ENCODE measurements at places on chromosomes 4 and X.
A peak's percentile ranks its signal among the peaks of the same experiment; 100 is the strongest.

- no peak for DNase-seq
Measured at GRCh38 chr4:15568821-15569220, 86.3 kb downstream of the FBXL5 start.

GRCh38 chr4:159748834-159749444, 646.1 kb downstream of the RAPGEF2 start:
- no peak for DNase-seq

GRCh38 chrX:1500701-1501624, 36.0 kb downstream of the P2RY8 start:
- DNase-seq: peak; percentile 65

GRCh38 chr4:7661846-7662506, 227.2 kb upstream of the PSAPL1 start:
- DNase-seq: no peak

GRCh38 chr4:93337196-93337595, 491.4 kb upstream of the ATOH1 start:
- DNase-seq: no peak

- no peak for DNase-seq
Measured at GRCh38 chr4:83238393-83239248, 46.0 kb downstream of the COQ2 start.

DNA sequence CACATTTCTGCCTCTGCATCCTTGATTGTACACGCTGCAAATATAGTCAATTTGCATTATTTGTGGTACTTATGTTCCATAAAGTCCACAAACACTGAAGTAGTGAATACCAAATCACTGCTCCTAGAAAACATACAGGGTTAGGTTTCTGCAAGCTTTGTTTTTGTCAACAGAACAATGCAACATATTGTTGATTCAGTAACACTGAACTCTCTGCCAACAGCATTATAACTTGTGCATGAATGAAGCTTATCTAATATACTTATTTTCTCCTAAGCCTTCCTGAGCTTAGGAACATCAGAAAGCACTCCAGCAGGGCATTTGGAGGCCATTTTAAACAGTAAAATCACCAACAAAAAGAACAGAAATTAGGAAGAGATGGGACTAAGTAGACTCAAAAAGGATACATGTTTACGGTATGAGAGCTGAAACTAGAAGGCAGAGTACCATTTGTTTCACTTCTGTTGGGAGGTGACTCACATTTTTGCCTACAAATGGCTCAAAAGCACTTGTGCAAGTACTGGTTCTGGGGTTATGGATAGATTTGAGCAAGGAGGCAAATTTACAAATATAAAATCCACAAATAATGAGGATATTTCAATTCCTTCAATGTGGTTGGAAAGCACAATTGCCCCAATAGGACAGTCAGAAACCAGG, 14.1 kb downstream of the COX18 start:
- no peak for DNase-seq

- DNase-seq: no peak
Measured at GRCh38 chr4:185740471-185740873, 71.5 kb downstream of the SORBS2 start.

- no peak for DNase-seq
Measured at GRCh38 chr4:162699629-162700028, 467.1 kb downstream of the NAF1 start.

DNA sequence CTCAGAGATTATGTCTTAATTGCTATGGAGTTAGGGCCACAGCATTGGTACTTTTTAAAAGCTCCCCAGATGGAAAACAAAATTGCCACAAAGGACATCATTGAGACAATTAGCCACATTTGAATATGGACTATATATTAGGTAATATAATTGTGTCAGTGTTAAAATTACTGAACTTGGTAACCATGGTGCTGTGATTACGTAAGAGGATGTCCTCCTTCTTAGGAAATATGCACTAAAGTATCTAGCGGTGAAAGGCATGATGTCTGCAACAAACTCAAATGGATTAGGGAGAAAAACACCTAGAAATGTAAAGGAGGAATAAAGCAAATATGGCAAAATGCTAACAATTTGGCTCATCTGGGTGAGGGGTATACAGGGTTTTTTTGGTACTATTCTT, 89.9 kb upstream of the PAK3 start:
- no peak for DNase-seq

- no peak for DNase-seq
Measured at GRCh38 chr4:133982533-133983224, 218.9 kb downstream of the PABPC4L start.

- DNase-seq: peak; percentile 44
Measured at GRCh38 chr4:128812442-128813235, 3.1 kb downstream of the JADE1 start.

GRCh38 chr4:156762851-156763250, 208.7 kb downstream of the PDGFC start:
- no peak for DNase-seq

DNA sequence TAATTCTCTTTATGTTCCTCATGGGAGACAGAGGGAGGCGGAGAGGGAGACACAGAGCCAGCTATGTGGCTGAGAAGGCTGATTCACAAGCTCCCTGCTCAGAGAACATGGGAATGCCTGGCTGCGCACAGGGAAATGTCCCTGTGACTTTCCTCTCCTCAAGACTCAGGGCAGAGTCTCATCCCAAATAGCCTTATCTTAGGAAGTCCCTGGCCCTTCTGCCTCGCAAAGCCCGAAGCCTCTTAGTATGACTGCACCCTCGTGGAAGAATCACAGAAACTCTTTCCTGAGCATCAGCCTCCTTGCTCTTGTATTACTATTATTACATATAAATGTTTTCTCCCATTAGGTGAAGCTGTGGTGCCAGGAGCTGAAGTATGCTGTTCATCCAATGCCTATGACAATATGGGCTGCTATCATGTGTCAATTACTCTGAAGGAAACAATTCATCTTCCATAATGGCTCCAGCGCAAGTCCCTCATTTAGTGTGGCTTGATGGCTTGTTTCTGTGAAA, 230.5 kb downstream of the MGST2 start:
- no peak for DNase-seq

GRCh38 chr4:94171616-94172015, 36.0 kb upstream of the SMARCAD1 start:
- no peak for DNase-seq

DNA sequence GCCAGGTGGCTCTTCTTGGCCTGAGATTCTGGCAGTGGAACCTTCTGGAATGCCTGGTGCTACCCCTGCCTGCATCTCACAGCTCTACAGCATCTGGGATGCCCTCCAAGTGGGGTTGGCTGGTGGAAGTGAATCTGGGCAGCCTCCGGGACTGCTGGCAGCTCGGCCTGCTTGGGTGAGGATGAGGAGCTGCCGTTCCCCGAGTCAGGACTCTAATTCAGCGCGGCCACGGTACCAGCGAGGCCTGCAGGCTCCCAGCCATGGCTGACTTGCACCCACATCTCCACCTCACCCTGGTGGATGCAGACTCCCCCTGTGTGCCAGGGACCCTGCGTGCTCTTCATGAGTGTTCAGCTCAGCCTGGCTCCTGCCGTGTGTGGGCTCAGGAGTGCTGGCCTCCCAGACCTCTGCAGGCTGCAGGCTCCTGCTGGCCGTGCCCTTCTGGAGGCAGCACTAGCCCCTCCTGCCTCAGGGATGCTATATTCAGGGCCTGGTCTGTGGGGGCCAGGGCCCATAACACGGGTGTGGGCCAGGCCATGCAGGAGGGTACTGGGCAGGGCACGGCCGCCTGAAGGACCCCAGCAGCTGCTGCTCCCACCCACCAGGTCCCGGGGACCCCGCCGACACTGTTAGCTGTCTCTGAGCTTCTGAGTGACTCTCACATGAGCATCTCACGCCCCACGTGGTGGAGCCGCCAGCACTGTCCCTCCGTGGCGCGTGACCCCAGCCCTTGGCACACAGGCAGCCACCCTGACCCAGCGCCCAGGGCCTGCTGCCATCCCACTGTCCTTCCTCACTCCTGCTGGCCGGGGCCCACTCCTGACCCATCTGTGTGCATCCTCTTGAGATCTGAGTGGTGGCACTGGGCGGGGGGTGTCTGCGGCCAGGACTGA, 10.6 kb downstream of the UVSSA start:
- no peak for DNase-seq

- DNase-seq: no peak
Measured at GRCh38 chr4:39114436-39114835, 52.4 kb downstream of the KLHL5 start.

GRCh38 chr4:25795566-25796454, 67.0 kb downstream of the SEL1L3 start:
- DNase-seq: no peak

GRCh38 chr4:15451181-15451865, 18.4 kb upstream of the CC2D2A start:
- DNase-seq: no peak

DNA sequence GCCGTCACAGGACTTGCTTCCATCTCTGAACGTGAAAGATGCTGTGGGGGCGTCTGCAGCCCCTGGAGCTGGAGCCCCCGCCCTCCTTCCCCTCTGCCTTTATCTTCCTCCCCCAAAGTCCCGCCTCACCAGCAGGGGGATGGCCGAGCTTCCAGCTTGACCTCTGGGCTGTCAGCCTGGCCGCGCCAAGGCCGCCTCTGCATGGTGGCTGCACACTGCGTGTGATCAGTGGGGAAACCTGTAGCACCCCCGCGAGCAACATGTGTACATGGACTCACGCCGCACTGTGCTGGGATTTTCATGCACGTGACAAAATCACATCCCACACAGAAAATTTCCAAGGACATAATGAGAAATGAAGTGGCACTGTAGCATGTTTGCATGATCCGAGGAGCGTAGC, 26.5 kb upstream of the PSAPL1 start:
- no peak for DNase-seq

GRCh38 chr4:81802285-81802846, 330.7 kb upstream of the RASGEF1B start:
- DNase-seq: no peak

GRCh38 chr4:127000110-127000509, 632.6 kb upstream of the INTU start:
- DNase-seq: no peak

DNA sequence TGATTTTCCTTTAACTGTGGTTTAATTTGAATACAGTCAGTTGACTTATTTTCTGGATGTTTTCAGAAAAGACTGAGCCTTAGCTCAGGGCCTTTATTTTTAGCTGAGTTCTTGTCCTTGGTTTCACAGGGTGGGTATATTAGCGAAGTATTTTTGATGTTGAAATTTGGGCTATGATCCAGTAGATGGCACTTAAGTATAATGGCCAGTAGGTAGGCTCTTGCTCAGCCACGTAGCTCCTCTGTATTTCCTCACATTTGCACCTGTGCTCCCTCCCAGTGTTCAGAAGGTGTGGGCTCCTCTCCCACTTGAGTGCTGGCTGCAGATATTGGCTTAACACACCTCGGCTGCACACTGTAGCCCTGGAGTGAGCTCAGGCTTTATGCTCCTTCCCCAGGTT, 549.9 kb upstream of the AMOT start:
- DNase-seq: no peak

DNA sequence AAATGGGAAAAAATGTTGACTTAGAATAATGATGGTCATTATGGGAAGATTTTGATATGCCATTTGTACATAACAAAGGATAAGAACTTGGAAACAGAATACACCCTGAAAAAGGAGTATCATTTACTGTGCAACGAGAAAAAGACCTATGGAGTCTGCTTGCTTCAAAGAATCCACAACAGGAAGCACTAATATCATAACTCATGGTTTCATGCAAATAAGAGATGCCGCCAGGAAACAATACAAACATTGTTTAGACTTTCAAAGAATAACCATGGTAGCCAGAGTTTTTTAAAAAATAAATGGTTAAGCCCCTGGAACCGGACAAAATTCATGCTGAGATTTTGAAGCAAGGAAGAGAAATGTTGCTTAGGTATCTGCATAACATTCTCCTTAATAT, 139.9 kb upstream of the ETNPPL start:
- no peak for DNase-seq

DNA sequence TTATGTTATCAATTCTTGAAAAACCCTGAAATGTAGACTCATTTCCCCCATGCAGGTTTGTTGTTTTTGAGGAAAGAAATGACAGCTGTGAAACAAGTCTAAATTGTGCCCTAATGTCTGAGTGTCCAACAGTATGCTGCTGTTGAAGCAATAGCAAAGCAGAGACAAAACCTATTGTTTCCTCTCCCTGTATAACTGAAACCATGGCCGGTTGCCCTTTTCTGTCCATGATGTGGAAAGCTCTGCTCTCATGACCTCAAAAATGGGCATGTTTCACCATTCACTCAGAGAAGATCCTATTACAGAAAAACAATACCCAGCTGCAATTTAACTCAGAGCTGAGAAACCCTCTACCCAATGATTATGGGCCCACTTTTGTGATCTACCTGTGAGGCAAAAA, 312.6 kb upstream of the FTHL17 start:
- no peak for DNase-seq

DNA sequence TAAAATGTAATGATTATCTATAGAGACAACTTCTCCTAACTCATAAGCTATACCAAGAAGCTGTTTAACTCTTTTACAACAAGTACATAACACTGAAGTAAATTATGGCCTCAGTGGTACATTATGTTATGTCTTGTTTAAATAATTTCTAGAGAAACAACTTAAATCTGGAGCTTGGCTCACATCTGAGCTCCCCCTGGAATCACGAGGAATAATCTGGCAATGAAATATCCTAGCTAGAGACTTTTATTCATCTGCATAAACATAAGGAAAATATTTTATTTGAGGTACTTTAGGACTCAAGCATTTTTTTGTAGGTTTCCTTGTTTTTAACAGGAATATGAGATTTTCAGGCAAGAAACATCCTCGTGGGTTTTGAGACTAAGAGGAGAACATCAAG, 354.7 kb upstream of the SLC7A11 start:
- no peak for DNase-seq

DNA sequence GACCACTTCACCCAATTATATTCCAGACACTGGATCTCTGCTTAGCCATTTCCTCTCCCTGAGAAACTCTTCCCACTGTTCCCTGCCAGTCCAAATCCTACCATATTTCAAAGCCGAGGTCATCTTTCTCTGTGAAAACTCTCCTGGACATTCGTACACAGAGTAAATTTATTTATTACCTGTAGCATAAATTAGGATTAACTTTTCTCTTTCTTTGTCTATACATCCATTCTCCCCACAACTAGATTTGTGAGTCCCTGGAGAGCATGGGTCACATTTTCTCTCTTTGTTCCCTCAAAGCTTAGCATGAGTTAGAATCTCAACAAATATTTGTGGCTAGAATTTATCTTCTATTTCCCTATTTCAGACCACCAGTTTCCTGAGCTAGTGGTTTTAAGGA, 27.8 kb upstream of the SMIM10 start:
- DNase-seq: no peak

- DNase-seq: no peak
Measured at GRCh38 chrX:150507251-150507856, 61.1 kb upstream of the MTM1 start.

DNA sequence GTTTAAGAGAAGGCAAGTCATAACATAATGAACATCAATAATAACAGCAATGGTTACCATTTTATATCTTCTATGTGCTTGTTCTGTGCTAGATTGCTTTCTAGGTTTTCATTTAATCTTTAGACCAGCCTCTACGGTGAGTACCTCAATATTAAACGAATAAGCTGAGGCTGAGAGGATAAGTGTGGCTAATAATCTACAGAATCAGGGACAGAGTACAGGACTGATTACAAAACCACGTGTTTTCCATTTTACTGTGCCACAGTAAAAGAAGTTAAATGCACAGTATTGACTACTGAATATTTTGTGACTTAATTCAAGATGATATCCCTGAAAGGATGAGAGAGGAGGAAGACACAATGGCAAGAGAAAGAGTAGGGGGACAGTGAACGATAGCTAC, 56.3 kb downstream of the HUWE1 start:
- DNase-seq: no peak

- peak; percentile 26 for DNase-seq
Measured at GRCh38 chr4:146243141-146243882, 29.0 kb downstream of the REELD1 start.
